Colonic mucosa (tissue), 4 donors: ENCODE measurements at places on chromosomes 7 and 10. TPM values are rescaled to one million over a fixed set of nuclear protein-coding genes. Genes with fewer than 3 reads are reported as not detected.

The CTAGE4 gene
- 12.1 TPM for total RNA-seq

The BLNK gene
- 24.0 TPM for total RNA-seq

The PNLIPRP1 gene
- 2.5 TPM for total RNA-seq

The RBP3 gene
- not detected for total RNA-seq

The NRAP gene
- total RNA-seq: 1.1 TPM

DNA sequence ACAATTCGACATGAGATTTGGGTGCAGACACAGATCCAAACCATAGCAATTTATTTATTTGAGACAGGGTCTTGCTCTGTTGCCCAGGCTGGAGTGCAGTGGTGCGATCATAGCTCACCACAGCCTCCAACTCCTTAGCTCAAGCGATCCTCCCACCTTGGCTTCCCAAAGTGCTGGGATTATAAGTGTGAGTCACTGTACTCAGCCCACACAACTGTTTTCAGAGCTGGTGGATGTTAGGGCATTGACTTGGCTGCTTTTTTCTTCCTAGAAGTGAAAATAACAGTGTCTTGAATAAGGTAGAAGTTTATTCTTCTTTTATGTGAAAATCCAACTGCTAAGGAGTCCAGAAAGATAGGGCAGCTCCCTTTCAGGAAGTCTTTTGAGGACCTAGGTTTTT lies 132.1 kb downstream of the CCDC3 start:
- no peaks in the 10 kb centered on the region for H3K36me3 ChIP-seq
- H3K4me1 ChIP-seq: no peaks in the 10 kb centered on the region
- no peak for DNase-seq
- no peaks in the 10 kb centered on the region for H3K27me3 ChIP-seq
- no peak overlapping the region for H3K27ac ChIP-seq
- no peak overlapping the region for H3K4me3 ChIP-seq

- H3K27me3 ChIP-seq: no peaks in the 10 kb centered on the region
- no peaks in the 10 kb centered on the region for H3K36me3 ChIP-seq
- no peaks in the 10 kb centered on the region for H3K4me1 ChIP-seq
- DNase-seq: no peak
- H3K4me3 ChIP-seq: no peak overlapping the region
These were observed 494.3 kb downstream of the AUTS2 start for GRCh38 chr7:70092314-70093204.

DNA sequence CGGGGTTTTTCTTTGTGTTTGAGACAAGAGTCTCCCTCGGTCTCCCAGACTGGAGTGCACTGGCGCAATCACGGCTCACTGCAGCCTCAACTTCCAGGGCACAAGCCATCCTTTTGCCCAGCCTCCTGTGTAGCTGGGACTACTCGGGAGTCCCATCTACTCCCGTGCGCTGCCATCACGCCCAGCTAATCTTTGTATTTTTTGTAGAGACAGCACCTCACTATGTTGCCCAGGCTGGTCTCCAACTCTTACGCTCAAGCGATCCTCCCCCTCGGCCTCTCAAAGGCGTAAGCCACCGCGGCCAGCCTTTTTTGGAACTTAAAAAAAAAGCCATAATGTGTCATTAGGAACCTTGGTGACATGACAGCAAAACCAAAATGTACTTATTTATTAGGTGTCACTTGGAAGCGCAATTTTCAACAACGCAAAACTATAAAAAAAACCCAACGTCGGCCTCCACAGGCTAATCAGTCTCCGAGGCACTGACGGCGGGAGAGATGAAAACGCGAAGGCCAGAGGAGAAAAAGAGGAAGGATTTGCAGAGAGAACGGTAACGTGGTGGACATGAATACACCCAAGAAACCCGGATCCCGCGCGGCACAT lies 911 bp upstream of the HNRNPH3 start:
- DNase-seq: peak; percentile 46
- H3K4me3 ChIP-seq: peak overlapping the region; percentile 77
- no peaks in the 10 kb centered on the region for H3K36me3 ChIP-seq
- peak overlapping the region; percentile 98 for H3K27ac ChIP-seq
- no peaks in the 10 kb centered on the region for H3K27me3 ChIP-seq

- DNase-seq: no peak
- no peaks in the 10 kb centered on the region for H3K27me3 ChIP-seq
- H3K27ac ChIP-seq: no peak overlapping the region
These were observed 160.5 kb downstream of the ADAM12 start for GRCh38 chr10:126227762-126228134.

GRCh38 chr10:14545827-14546226 lies 215.1 kb upstream of the FRMD4A start:
- no peak overlapping the region for H3K4me3 ChIP-seq
- no peaks in the 10 kb centered on the region for H3K27me3 ChIP-seq
- H3K36me3 ChIP-seq: no peaks in the 10 kb centered on the region
- DNase-seq: no peak
- H3K4me1 ChIP-seq: no peaks in the 10 kb centered on the region

GRCh38 chr10:5538446-5538845 lies 13.7 kb downstream of the CALML3 start:
- no peaks in the 10 kb centered on the region for H3K27me3 ChIP-seq
- H3K36me3 ChIP-seq: no peaks in the 10 kb centered on the region
- no peak for DNase-seq
- no peak overlapping the region for H3K27ac ChIP-seq
- no peaks in the 10 kb centered on the region for H3K4me1 ChIP-seq

DNA sequence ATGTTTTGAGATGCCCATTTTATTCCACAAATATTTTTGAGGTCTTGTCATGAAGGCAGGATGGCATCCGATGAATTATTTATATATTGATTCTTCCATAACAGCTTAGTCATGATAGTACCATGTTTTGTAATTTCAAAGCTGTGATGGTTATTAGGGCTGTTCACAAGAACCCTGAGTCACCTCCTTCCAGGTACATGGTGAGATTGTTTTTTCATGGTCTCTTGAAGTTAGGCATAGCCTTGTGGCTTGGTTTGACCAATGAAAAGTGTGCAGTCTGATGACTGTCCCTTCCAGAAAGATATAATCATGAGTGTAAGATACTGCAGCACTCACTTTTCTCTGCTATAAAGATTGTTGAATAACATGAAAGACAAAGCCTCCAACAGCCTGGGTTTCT lies 274.8 kb downstream of the FGFR2 start:
- H3K36me3 ChIP-seq: no peaks in the 10 kb centered on the region
- no peak for DNase-seq
- no peaks in the 10 kb centered on the region for H3K4me1 ChIP-seq
- no peaks in the 10 kb centered on the region for H3K27me3 ChIP-seq

GRCh38 chr10:6513476-6513875 lies 66.6 kb downstream of the PRKCQ start:
- H3K27me3 ChIP-seq: no peaks in the 10 kb centered on the region
- H3K4me3 ChIP-seq: no peak overlapping the region
- DNase-seq: no peak
- no peaks in the 10 kb centered on the region for H3K36me3 ChIP-seq
- H3K4me1 ChIP-seq: no peaks in the 10 kb centered on the region
- no peak overlapping the region for H3K27ac ChIP-seq

DNA sequence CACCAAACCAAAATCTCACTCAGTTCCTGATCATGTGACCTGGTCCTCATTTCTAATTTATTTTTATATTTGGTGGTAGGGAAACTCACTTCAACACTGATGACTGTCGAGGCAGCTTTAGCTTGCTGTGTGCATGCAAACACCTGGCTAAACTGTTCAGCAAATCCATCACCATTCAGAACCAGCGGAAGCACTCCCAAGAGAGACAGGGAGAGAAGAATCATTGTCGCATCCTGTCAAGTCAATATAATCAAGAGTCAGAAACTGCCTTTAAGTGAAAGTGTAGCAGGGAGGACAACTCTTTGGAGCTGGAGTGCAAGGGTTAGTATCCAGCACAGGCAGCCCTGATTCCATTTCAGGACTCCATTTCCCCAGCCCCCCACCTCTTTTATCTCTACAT lies 300.7 kb downstream of the XPNPEP1 start:
- H3K27me3 ChIP-seq: no peaks in the 10 kb centered on the region
- no peak for DNase-seq
- no peak overlapping the region for H3K27ac ChIP-seq
- H3K36me3 ChIP-seq: no peaks in the 10 kb centered on the region

DNA sequence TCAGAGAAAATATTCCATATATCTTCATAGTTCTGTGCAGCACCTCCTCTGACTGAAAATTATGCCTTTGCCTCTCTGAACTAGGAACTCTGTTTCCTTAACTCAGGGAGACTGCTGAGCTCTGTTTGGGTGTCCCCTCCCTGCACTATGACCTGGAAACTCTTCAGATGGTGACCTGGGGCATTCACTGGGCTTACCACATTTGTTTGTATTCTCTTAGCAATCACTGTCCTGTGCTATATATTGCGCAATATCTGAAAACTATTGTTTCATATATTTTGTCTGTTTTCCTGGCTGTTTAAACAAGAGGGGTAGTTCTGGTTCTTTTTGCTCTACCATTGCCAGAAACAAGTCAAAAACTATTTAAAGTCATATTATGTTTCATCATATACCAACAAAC lies 181.8 kb upstream of the KIAA1217 start:
- H3K27ac ChIP-seq: no peak overlapping the region
- H3K36me3 ChIP-seq: no peaks in the 10 kb centered on the region
- H3K4me1 ChIP-seq: no peaks in the 10 kb centered on the region
- no peaks in the 10 kb centered on the region for H3K27me3 ChIP-seq

- no peak overlapping the region for H3K4me3 ChIP-seq
- no peaks in the 10 kb centered on the region for H3K4me1 ChIP-seq
- no peaks in the 10 kb centered on the region for H3K27me3 ChIP-seq
- no peak overlapping the region for H3K27ac ChIP-seq
These were observed 11.4 kb downstream of the JAZF1 start for GRCh38 chr7:28169230-28169629.

DNA sequence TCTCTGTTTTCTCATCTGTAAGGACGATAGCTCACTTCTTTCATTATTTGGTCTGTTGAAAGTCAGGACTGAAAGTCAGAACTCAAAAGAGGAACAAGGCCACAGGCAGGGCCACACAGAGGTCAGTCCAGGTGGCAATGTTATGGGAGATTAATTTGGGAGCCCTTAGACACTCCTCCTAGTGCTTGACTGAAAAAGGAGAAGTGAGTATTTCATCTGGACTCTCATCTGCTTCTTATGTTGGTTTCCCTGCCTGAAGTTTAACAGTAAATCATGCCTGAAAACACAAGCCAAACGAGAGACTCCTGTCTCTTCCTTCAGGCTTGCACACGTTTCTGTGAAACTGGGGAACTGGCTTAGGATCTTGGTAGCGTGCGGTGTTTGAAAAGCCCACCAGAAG lies 248.5 kb downstream of the BUB3 start:
- H3K36me3 ChIP-seq: no peaks in the 10 kb centered on the region
- H3K27me3 ChIP-seq: no peaks in the 10 kb centered on the region
- no peak for DNase-seq
- H3K4me3 ChIP-seq: no peak overlapping the region
- H3K4me1 ChIP-seq: no peaks in the 10 kb centered on the region

- H3K27ac ChIP-seq: no peak overlapping the region
- H3K36me3 ChIP-seq: no peaks in the 10 kb centered on the region
- no peaks in the 10 kb centered on the region for H3K4me1 ChIP-seq
- no peaks in the 10 kb centered on the region for H3K27me3 ChIP-seq
- no peak overlapping the region for H3K4me3 ChIP-seq
These were observed 125.5 kb downstream of the GRM3 start for GRCh38 chr7:86768967-86769760.

DNA sequence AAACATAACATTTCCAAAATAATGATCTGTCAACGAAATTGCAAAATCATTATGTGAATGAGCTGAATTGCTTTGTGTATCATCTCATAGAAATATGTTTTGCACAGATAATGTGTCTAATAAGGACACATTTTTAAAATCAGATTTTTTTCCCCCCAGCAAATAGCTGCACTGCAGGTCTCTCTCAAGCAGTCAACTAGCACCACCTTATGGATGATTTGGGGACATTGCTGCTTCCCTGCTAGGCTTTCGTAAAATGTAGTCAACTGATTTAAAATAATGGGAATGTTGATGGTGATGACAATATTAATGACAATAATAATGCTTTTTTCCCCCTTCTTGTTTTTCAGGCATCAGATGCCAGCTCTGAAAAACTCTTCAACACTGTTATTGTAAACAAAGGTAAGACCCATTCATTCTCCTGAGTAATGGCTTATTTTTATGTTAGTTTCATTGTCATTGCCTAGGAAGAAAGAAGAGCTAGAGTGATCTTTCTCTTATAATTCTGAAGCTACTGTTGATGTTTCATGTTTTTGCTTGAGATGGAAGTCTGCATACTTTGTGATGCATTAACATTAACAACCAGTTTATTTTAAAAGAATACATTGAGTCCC lies 433.6 kb upstream of the GALNT17 start:
- H3K27ac ChIP-seq: no peak overlapping the region
- no peaks in the 10 kb centered on the region for H3K27me3 ChIP-seq
- H3K4me3 ChIP-seq: no peak overlapping the region
- no peaks in the 10 kb centered on the region for H3K4me1 ChIP-seq

- no peaks in the 10 kb centered on the region for H3K4me1 ChIP-seq
- H3K36me3 ChIP-seq: no peaks in the 10 kb centered on the region
- no peak overlapping the region for H3K27ac ChIP-seq
- no peaks in the 10 kb centered on the region for H3K27me3 ChIP-seq
These were observed 11.2 kb downstream of the BMPER start for GRCh38 chr7:33916357-33917081.

DNA sequence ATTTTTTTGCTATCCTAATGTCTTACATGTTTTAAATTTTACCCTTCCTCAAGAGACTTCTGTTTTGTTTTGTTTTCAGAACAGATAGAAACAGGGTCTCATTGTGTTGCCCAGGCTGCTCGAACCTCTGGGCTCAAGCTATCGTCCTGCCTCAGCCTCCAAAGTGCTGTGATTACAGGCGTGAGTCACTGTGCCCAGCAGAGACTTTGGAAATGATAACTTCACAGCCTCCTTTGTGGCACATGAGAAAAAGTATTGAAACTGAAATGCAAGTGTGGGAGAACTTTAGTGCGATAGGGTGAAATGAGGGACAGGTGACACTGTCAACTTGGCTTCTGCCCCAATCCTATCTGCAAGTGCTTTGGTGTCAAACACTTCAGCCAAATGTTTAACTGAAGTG lies 21.6 kb downstream of the IRF5 start:
- no peaks in the 10 kb centered on the region for H3K36me3 ChIP-seq
- no peaks in the 10 kb centered on the region for H3K4me1 ChIP-seq
- no peak overlapping the region for H3K27ac ChIP-seq
- DNase-seq: no peak
- no peak overlapping the region for H3K4me3 ChIP-seq
- no peaks in the 10 kb centered on the region for H3K27me3 ChIP-seq

- peak overlapping the region; percentile 90 for H3K4me3 ChIP-seq
- peak overlapping the region; percentile 84 for H3K27ac ChIP-seq
- H3K4me1 ChIP-seq: peaks cover 14% of the 10 kb centered on the region
- DNase-seq: peak; percentile 47
- H3K36me3 ChIP-seq: no peaks in the 10 kb centered on the region
These were observed 1.5 kb upstream of the KAT6B start for GRCh38 chr10:74824900-74825370.

GRCh38 chr10:50312464-50313437 lies 61.4 kb upstream of the ASAH2 start:
- no peak overlapping the region for H3K27ac ChIP-seq
- H3K4me3 ChIP-seq: no peak overlapping the region
- no peaks in the 10 kb centered on the region for H3K27me3 ChIP-seq
- H3K4me1 ChIP-seq: no peaks in the 10 kb centered on the region
- no peak for DNase-seq
- H3K36me3 ChIP-seq: no peaks in the 10 kb centered on the region
